Urinary bladder (tissue), 4 donors: ENCODE measurements at places on chromosomes 1 and 21. TPM values are rescaled to one million over a fixed set of nuclear protein-coding genes. Genes with fewer than 3 reads are reported as not detected.

Gene AGT
- polyA plus RNA-seq: 6.6 TPM

Gene NRIP1
- 11.2 TPM for polyA plus RNA-seq

Gene LEPROT
- polyA plus RNA-seq: 74.5 TPM

Gene ACTN2
- 12.8 TPM for polyA plus RNA-seq

Gene RSPO1
- polyA plus RNA-seq: 2.2 TPM

Gene C1orf198
- polyA plus RNA-seq: 35.6 TPM

Gene HOOK1
- 0.63 TPM for polyA plus RNA-seq

DNA sequence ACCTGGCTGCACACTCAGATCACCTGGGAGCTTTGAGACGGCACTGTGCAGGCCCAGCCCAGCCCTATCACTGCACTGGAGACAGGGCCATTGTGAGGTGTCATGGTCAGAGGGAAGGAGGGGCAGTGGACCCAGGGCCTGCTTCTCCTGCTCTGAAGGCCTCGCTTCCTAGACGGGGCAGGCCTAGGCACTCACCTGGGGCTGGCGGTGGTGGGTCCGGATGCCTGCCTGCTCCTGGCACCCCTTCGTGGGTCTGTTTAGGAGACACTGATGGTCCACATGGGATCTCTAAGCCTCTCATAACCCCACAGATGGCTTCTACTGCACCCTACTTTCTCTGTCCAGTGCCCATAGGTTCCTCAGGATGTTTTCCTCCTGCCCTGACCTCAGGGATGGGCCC lies 230.9 kb downstream of the MATN1 start:
- no peak for DNase-seq

GRCh38 chr1:46187106-46187869 lies 10.9 kb downstream of the POMGNT1 start:
- DNase-seq: no peak

- DNase-seq: no peak
Measured at GRCh38 chr1:235843461-235843961, 23.2 kb downstream of the LYST start.

- no peak for DNase-seq
Measured at GRCh38 chr1:94783342-94784189, 36.6 kb upstream of the SLC44A3 start.

DNA sequence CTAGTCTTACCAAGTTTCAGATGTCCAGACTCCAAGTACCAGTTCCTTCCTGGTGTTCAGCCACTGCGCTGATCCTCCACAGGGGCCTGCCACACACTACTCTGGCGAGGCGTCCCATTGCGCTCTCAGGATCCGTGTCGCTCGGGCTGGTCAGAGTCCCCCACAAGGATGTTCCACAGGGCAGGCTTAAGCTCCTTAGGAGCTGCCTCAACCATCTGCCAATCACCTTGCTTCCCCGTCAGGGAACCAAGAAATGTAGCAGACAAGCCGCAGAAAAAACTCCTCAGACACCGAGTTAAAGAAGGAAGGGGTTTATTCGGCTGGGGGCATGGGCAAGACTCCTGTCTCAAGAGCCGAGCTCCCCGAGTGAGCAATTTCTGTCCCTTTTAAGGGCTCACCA lies 9.8 kb downstream of the OR2W3 start:
- no peak for DNase-seq

GRCh38 chr1:18592368-18592767 lies 38.3 kb upstream of the PAX7 start:
- DNase-seq: no peak

- DNase-seq: no peak
Measured at GRCh38 chr1:160682983-160683865, 28.4 kb downstream of the CD48 start.
